NCI-H1930 (cell line): ENCODE measurements at places on chromosomes 7 and 10.

DNA sequence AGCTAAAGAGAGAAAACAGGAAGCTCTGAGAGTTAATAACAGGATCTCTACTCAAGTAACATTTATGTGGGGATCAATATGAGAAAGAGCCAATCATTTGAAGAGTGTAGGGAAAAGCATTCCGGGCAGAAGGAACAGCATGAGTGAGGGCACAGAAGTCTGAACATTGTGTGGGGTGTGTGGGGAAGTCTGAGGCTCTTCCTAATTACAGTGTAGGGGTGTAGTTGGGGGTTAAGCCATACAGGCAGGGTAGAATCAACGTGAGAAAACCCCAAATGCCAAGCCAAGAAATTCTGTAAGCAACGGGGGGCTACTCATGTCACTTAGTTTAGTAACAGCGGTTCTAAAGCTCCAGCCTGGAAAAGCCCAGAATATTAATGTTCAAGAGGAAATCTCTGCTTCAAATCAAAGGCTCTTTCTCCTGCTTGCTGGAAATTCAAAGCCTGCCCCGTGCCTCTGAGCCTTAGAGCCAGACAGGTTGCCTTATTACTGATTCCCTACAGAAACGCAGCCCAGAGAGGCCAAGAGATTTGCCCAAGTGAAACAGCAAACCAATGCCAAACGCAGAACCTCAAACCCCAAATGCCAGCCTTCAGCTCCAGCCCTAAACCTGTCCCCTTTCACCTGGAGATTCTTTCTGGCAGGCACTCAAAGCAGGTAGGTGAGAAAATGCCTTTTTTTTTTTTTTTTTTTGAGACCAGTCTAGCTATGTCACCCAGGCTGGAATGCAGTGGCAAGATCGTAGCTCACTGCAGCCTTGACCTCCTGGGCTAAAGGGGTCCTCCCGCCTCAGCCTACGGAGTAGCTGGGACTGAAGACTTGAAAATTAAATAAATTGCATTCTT lies 36.1 kb downstream of the DNAJB12 start:
- no peak for DNase-seq

DNA sequence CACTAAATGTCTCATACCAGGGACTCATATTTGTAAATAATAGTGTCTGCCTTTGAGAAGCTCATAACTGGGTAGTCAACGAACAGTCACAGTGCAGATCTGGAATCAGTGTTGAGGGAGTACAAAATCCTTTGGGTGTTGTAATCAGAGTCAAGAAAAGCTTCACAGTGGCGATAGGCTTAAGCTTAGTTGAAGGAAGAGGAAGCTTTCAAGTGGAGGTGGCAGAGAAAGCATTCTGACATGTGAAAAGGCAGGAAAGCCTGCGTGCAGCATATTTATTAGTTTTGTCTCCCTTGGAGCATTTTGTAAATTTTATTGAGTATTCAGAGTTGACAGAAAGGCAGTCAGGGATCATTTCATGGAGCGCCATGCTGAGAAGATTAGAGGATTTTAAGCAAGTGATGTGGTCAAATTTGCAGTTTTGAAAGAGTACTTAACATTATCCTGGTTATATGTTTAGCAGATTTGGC lies 104.9 kb downstream of the ADK start:
- peak; percentile 22 for DNase-seq

DNA sequence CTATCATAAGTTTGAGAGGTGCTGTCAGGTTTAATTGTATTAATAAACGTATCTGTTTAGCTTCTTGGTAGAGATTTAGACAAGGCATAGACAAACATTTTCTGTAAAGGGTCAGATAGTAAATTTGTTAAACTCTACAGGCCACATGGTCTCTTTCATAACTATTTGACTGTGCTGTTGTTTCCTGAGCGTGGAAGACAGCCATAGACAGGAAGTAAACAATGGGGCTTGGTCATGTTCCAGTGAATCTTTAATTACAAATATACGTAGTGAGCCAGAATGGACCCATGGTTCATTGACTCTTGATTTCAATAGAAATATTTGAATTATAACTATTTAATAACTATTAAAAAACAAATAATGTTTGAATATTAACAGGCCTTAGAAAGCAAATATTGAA lies 451.1 kb downstream of the SH2D4B start:
- DNase-seq: no peak

DNA sequence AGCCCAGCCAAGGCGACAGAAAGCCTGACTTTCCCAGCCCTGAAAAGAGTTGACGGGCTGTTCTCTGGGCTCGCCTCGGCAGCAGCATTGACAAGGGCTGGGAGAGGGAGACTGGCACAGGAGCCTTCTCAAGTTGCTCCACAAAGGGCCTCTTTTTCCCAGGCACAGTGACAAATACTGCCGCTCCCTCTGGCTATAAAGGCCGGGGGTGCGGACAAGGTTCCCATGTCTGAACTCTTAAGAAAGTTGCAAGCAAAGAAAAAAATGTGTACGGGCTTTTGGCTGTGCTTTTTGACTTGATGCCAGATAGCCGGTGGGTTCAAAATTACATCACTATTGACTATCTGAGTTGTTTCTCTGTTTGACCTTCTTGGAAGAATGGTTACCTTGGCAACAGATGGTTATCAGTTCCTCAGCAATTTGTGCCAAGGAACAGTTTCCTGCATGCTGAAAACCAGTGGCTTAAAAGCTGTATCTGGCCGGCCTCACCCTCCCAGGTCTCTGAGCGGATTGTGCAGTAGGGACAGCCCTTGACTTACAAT lies 115.9 kb upstream of the EEPD1 start:
- no peak for DNase-seq

DNA sequence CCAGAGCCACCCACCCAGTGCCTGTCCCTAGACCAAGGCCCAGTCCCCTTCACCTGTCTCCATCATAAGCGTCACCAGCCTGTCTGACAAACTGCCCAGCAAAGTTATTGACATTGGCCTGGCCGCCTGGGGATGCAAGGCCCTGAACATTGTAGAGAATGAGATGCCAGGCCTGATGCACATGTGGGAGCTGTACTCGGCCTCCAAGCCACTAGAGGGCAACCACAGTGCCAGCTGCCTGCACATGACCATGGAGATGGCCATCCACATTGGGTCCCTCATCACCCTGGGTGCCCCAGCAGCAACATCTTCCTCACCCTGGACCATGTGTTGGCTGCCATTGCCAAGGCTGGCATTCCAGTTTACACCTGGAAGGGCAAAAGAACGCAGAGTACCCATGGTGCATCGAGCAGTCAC lies 63.7 kb upstream of the ANTXRL start:
- DNase-seq: no peak

GRCh38 chr7:128422842-128423241 lies 13.1 kb upstream of the IMPDH1 start:
- DNase-seq: no peak

GRCh38 chr7:99010281-99010680 lies 131.9 kb downstream of the TRRAP start:
- DNase-seq: no peak

- no peak for DNase-seq
These were observed 682.1 kb upstream of the NRP1 start for GRCh38 chr10:34016576-34016975.

DNA sequence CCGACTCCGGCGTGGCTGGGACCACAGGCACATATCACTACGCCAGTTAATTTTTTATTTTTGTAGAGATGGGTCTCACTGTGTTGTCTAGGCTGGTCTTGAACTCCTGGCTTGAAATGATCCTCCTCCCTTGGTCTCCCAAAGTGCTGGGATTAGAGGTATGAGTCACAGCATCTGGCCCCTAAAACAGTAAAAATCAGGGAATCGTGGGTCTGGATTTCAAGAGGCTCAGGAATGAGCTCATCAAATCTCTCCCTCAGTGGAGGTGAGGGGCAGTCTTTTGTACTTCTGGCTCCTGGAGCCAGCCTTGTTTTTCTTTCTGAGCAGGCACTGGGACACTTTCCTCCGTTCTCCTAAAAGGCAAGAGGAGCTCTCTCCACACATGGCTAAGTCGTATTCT lies 32.1 kb upstream of the RHEB start:
- DNase-seq: no peak

- no peak for DNase-seq
These were observed 29.3 kb upstream of the MTPAP start for GRCh38 chr10:30378201-30378995.

DNA sequence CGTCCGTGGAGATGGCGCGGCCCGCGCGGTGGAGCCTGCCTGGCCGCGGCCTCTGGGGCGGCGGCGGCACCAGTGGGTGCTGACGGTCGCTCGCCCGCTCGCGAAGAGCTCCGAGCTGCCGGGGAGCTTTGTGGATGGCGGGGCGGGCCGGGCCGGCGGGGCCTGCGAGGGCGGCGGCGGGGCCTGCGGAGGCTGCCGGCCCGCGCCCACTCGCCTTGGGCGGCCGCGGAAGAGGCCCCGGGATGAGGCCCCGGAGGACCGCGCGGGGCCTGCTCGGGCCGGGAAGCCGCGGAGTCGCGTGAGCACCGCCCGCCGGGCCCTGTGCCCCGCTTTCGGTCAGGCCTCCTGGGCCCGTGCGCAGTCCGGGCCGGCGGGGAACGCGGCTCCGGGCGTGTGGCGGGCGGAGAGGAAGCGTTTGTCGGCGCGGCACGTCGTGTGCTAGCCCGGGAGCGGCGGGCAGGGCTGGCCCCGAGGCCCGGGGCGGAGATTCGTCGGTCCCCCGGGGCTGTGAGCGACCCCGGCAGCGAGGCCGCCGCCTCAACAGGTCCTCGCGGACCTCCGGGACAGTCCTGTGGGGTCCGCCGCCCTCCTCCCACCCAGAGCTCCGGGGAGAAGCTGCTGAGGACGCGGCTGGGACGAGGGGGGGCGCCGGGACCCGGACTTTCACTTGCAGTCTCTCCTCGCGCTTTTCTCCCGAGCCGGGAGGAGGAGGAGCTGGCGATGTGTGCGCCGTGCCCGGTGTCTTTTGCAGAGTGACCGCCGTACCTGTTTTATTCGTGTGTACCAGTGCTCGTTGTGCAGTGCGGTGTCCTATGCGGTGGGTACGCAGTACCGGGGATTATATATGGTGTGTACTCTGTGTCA lies 578 bp downstream of the ZMYND11 start:
- no peak for DNase-seq

- no peak for DNase-seq
These were observed 347.0 kb downstream of the KCNMA1 start for GRCh38 chr10:77290528-77291155.

DNA sequence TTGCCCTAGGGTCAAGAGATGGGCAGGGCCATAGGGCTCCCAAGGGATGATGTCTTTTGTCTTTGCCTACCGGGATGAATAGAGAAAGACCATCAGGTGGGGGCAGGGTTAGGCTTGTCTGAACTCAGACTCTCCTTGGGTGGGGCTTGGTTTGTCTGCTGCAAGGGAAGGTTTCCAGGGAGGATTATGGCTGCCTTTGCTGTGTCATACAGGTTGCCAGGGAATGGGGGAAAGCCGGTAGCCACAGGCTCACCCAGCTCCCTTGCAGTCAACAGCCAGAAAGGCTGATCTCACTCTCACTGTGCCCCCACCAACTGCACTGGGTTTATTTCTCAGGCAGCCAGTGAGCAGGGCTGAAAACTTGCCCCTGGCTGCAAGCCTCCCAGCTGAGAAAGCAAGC lies 253.2 kb downstream of the POLR1F start:
- DNase-seq: no peak

- no peak for DNase-seq
These were observed 321.3 kb upstream of the TMEM229A start for GRCh38 chr7:124354201-124354600.

- DNase-seq: no peak
These were observed 208.6 kb upstream of the RNF32 start for GRCh38 chr7:156432018-156432417.

GRCh38 chr7:35721288-35721687 lies 26.4 kb upstream of the HERPUD2 start:
- DNase-seq: no peak

- no peak for DNase-seq
These were observed 114.4 kb downstream of the AHR start for GRCh38 chr7:17412883-17413282.

DNA sequence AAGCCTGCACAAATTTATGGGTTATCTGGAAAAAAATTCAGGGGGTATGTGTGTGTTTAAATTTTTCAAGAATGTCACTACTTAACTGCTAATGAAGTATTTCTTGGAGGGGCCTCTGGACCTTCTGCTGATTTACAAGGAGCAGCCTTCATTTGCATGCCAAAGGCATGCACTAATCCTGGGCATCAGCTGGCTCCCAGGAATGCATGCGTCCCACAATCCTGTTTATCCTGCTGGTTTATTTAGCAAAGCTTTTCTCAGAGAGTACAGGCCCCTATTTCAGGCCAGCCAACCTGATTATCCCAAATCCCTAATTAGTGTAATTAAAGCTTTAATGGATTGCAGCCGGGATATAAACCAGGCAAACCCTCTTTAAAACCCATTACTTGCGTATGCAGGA lies 170.4 kb downstream of the TAX1BP1 start:
- no peak for DNase-seq

DNA sequence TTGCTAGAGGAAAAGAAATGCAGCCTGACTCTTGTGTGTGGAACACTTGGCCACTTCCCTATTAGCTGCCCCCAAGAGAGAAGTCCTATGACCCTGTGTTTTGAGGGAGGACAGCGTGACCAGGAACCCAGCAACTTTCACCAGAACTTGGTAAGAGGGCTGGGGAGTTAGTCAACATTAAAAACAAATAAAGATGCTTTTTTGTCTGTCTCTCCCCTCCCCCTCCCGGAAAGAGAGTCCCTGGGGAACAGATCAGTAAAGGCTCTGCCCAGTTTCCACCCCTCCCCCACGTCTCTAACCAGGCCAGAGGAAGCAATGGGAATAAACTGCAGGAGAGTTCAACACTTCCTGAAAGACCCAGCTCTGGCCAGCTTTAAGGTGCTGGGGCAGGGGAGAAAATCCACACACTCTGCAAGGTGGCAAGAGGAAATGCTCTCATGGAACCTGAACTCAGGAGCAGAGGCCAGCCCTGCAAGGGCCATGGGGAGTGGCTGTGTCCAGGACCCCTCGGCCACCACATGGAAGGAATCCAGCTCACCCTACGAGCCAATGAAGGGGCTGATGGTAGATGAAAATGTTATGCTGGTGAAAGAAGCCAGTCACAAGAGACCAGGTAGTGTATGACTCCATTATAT lies 21.5 kb downstream of the SH3PXD2A start:
- no peak for DNase-seq

GRCh38 chr10:48468866-48469511 lies 135.9 kb downstream of the ARHGAP22 start:
- no peak for DNase-seq

GRCh38 chr7:64775289-64775688 lies 18.9 kb upstream of the ZNF138 start:
- no peak for DNase-seq

- no peak for DNase-seq
These were observed 17.4 kb downstream of the ITGB1 start for GRCh38 chr10:32940321-32941301.

GRCh38 chr10:71708301-71708703 lies 11.3 kb downstream of the C10orf105 start:
- DNase-seq: peak; percentile 22
